ENCODE measurements at places on chromosomes 6 and 20.

- DNase-seq, result no peak
Observed at GRCh38 chr6:48037946-48038345, 73.1 kb downstream of the PTCHD4 start.

- DNase-seq, result no peak
Observed at GRCh38 chr20:10806539-10806938, 132.7 kb upstream of the JAG1 start.

DNA sequence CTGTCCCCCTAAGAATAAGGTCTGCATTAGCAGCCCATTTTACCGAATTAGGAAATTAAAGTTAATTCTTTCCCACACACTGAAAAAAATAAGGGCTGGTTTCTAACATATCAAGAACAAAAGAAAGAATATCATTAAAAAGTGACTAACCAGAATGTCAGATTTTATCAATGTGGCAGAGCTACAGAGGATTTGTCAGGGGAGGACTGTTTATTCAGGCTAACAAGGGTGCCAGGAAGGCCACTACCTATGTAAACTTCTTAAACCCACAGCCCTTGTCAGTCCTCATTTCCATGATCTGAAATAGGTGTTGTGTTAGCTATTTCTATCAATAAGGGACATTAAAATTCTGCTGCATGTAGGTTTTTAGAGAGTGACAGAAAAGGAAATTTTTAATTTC, 76.4 kb downstream of the BACH2 start:
- no peak for DNase-seq

DNA sequence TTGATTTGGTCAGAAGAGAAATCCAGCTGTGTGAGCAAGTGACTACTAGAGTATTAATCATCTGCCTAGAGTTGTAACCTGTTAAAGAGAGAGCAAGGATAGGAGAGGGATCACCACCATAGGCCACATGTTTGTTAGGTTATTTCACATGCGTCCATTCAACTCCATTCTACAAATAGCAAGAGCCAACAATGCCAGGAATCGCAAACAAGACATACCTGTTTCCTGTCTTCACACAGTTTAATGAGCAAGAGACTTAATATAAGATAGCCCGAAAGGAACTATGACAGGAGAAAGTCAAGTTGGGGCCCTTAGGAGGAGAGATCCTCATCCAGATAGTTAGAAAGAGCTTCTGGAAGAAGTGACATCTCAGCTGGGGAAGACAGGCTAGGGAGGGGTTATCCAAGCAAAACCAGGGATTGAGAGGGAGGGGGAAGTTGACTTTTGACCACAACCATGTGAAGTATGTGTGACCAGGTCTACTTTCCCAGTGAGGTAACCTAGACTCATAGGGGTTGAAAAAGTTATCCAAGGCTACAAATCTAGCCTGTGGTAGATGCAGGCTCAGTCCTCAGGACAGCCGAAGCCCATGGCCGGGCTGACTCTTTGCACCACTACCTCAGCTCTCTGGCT, 147.4 kb downstream of the ALDH8A1 start:
- no peak for DNase-seq

DNA sequence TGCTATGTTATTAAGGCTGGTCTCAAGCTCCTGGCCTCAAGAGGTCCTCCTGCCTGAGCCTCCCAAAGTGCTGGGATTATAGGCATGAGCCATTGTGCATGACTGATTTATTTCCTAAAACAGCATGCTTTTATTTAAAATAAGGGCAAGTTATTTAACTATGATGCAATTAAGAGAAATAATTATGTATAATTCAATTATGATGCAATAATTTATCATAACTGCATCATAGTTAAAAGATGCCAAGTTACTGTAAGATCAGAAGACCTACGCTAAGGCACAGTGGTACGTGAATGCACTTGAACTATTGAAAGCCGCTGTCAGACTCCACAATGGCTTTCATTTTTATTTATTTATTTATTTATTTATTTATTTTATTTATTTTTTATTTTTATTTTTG, 24.3 kb upstream of the EMILIN3 start:
- no peak for DNase-seq

DNA sequence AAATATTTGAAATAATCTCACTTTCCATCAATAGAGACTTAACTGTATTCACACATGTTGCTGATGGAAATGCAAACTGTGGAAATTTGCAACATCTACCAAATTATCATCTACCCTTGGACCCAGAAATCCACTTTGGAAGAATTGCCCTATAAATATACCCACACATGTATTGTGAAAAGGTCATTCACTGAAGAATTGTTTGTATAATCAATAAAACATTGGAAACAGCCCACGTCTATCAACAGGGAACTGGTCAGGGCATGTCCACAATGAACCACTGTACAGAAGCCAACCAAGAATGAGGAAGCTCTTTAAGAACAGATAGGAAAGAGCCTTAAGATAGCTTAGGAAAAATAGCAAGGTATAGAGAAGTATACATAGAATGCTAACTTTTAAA, 36.2 kb downstream of the PXDC1 start:
- DNase-seq, result no peak

- no peak for DNase-seq
Observed at GRCh38 chr6:125950293-125950692, 6.3 kb upstream of the HINT3 start.

GRCh38 chr6:9136141-9136822, 700.9 kb upstream of the SLC35B3 start:
- DNase-seq, result no peak
